ENCODE measurements at places on chromosomes 3 and 15.

- no peak for DNase-seq
Measured at GRCh38 chr15:88954431-88955277, 41.5 kb upstream of the MFGE8 start.

DNA sequence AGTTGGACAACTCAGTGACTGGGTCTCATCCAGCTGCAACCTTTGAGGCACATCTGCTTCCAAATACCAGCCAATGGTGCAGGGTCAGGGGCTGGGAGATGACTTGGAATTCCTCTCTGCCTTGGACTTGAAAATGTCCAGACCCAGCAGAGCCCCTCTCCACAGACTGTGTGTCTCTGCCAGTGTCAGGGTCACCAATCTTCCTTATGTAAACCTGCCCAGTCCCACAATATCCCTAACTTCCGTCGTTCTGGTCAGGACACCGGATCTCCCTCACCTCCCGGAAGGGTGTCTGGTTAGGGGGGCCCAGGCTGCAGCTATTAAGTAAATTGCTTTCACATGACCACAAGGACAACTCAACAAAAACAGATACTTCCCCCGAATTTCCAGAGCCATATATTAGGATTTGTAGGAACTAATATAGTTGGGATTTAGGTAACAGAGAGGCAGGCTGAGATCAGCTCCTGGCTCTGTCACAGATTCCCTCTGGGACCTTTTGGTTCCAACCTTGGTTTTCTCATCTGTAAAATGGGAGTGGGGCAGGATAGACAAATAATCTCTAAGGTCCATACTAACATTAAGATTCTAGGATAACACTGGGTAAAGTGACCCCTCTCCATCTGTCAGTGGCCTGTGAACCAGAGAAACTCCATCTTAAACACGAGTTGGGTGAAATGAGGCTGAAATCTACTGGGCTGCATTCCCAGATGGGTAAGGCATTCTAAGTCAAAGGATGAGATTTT is 30.8 kb downstream of the IGDCC3 start:
- no peak for DNase-seq

DNA sequence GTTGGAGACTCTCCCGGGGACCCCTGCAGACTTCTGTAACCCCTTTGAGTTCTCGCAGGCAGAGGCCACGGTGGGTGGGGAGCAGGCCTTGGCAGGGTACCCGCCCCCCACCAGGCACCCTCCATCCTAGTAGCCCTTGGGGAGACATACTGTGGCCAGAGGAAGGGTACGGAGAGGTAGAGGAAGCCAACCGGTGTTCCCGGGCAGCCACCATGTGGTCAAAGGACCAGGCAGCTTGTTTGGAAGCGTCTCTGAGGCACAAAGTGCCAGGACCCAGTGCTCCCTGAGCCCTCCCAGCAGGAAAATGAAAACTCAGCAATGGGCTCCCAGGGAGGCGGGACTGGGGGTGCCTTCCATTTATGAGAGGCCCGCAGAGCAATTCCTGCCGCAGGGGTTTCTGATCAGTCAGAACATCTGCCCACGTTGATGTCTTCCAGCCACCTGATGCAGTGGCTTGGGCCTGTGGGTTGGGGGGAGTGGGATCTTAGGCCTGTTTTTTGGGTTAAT is 53.0 kb upstream of the CGNL1 start:
- no peak for DNase-seq

DNA sequence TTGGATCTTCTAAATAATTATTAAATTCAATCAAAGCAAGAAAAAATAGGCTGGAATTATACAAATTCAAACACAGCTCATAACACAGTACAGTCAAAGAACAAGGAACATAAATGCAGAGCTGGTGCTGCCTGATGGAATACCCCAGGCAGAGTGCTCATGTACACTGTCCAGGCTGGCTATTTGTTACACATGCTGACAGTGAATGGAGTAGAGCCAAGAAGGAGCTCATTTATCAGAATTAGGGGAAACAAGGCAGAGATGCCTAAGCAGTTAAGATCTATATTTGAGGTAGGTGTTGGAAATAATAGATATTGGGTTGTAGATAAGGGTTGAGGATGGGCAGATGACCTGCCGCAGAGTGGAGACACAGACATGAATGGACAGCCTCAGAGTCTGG is 788.2 kb upstream of the ARPP21 start:
- no peak for DNase-seq

DNA sequence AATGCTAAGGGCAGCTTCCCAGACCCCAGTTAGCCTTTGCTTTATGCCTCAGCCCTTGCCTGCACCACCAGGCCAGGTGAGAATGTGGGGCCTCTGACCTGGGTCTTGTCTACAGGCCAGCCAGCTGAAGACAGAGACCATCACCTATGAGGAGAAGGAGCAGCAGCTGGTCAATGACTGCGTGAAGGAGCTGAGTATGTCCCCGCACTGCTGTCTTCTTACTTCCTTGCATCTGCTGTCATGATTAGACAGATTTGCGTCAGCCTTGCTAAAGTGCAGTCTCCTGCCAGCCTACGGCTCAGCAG is 74.6 kb downstream of the CCK start:
- DNase-seq, result no peak

GRCh38 chr3:167355446-167355845 is 24.7 kb downstream of the ZBBX start:
- DNase-seq, result no peak

DNA sequence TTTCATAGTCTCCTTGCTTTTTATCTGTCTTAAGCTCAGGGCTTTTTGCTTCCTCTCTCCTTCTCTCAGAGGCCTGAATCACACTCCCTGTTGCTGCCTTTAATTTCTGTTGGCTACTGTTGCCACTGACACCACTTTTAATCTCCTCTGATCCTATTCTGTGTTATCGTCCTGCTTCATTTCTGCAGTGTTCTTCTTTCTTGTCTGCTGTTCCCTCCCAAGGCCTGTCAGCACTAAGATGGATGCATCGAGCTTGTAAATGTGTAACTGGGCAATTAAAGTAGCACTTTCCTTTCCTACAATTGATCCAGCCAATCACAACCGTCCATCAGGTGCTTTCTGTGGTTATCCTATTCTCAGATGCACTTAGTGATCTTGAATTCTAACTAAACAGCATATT is 71.3 kb upstream of the VEPH1 start:
- DNase-seq, result no peak

DNA sequence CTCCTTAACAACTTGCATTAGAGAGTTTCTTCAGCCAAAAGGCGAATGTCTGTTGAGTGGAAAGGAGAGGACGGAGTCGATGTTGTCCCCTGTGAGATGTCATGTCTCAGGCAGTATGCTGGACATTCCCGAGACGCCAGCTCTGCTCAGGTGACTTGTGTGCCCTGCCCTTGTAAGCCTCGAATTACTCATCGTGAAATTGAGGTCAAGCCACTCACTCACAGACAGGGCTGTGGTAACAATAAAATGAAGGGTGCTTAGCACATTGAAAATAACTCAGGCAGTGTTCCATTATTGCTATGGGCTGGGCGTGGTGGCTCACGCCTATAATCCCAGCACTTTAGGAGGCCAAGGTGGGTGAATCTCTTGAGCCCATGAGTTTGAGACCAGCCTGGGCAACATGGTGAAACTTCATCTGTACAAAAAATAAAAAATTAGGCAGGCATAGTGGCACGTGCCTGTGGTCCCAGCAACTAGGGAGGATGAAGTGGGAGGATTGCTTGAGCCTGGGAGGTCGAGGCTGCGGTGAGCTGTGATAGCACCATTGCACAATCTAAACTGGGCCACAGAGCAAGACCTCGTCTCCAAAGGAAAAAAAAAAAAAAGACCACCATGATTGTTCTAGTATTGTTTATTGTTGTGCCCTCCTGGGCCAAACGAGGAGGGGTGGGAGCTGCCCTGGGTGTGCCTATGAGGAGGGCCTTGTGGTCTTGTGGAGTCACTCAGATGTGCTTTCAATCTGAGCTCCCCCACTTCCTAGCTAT is 214.4 kb downstream of the THSD4 start:
- DNase-seq, result no peak

Measured in NCI-H510A (cell line).